Inflammatory macrophage treated with lipopolysaccharide for 1 hour (primary cell): ENCODE measurements at places on chromosomes 3 and 15.

DNA sequence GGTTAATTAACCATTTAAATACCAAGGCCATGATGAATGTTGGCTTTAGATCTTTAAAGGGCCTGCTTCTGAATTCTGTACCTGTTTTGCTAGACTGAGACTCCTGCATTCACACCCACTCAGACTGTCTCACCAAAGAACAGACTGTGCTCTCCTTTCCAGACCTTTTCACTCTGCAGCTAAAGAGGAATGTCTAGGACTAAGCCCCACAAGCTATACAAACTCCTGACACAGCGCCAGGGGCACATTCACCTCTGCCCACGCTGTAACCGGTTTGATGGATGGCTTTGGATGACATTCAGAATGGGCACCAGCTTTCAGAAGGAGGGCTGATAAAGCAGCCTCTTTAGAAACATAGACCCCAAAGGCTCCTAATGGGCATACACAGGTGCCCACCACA lies 200.1 kb downstream of the KCNMB2 start:
- DNase-seq = no peak

GRCh38 chr3:107661447-107662123 lies 138.8 kb downstream of the BBX start:
- peak; percentile 27 for DNase-seq

- DNase-seq = no peak
Observed at GRCh38 chr3:25610167-25610566, 54.5 kb downstream of the TOP2B start.

DNA sequence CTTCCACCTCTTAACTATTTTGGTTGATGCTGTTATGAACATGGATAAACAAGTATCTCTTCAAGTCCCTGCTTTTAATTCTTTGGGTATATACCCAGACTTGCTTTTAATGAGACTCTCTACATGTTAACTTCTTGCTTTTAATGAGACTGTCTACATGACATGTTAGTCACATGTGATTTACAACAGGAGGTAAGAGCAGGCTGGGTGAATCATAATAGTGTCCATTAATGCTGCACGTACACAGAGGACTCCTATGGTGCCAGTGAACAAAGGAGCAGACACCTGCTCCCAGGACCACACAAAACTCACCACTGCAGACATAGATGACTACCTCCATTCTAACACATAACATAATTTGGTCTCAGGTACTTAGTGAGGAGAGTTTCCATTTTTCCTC lies 273.4 kb upstream of the NSMCE3 start:
- DNase-seq = no peak

DNA sequence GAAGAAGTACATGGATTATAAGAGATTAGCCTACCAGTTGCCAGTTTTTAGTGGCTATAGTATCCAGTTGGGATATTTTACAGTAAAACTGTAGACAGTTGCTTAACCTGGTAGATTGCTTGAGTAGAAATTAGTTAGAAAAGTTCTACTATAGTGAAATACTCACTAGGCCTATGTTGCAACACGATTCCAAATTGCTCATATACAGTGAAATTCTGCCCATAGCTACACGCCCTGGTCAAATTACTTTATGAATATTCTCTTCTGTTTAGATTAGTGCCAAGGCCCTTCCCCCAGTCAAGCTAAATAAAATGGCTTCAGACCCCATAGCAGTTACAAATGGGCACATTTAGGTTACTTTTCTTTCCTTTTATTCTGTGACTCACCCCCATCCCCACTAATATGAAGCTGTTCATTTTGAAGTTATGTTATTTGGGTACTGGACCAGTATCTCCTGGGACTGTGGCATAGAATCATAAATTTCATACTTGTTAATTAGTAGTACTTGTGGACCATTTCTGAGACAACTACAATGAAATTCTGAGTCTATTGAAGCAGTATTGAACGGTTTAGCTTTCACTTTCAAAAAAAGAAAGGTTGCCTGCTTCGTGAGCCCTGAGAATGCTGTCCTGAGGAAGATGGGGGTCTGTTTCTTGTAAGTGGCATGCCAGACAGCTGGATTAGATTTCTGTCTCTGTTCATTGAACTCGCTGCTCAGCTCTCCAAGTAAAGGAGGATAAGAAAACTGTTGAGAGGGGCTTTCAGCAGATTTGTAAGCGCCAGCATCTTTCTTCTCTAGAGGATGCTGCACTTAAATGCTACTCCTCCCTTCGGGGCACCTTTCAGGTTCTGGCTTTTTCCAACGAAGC lies 65.8 kb upstream of the CFAP20DC start:
- DNase-seq = no peak

DNA sequence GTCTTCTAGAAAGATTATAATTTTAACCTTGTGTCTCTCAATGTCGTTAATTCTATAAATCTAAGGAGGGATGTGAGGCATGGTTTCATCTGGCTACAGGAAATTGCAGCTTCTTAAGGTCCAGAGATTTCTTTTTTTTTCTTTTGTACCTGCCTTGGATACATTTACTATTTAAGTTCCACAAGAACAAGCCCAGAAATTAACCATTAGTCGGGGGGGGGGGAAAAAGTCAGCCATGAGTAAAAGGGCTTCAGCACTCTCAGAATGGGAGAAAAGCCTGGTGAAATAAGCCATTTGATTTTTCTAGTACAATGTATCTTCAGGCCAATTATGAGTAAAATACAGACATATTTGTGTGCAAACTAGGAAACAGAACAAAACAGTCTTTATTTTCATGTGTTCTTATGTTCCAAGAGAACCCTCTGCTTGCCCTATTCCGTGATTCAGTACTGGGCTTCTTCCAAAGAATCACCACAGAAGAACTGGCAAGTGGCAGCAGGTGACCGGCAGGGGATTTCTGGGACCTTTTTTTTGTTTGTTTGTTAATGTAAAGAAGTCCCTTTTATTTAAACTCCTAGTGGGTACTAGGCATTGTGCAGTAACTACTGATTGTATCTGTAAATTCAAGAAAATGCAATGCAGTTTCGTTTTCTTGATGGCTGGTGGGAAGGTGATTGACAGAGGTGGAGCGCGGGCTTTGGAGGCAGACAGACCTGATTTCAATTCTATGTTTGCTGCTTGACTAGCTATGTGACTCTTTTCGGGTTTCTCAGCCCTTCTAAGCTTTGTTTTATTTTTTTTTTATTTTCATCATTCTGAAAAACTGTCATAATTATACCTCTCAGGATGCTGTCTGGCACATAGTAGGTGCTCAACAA lies 82.5 kb downstream of the PEX5L start:
- DNase-seq = no peak

DNA sequence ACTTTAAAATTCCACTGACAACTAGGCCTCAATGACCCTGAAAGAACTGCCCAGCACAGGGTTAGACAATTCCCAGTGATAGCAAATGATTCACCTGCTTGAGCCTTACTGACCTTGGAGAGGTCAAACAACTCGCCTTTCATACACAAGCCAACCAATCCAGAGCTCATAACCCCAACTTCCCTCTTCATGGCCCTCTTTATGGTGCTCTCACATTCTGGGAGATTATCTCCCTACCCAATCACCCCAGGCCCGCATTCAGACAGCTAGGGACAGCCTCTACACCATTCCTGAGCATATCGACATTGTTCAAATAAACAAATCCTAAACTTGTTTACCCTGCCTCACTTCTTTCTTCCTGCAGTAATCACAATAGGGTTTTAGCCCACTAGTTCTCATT lies 32.2 kb upstream of the COLQ start:
- DNase-seq = no peak

GRCh38 chr3:150227839-150228238 lies 180.3 kb upstream of the TSC22D2 start:
- peak; percentile 78 for DNase-seq

DNA sequence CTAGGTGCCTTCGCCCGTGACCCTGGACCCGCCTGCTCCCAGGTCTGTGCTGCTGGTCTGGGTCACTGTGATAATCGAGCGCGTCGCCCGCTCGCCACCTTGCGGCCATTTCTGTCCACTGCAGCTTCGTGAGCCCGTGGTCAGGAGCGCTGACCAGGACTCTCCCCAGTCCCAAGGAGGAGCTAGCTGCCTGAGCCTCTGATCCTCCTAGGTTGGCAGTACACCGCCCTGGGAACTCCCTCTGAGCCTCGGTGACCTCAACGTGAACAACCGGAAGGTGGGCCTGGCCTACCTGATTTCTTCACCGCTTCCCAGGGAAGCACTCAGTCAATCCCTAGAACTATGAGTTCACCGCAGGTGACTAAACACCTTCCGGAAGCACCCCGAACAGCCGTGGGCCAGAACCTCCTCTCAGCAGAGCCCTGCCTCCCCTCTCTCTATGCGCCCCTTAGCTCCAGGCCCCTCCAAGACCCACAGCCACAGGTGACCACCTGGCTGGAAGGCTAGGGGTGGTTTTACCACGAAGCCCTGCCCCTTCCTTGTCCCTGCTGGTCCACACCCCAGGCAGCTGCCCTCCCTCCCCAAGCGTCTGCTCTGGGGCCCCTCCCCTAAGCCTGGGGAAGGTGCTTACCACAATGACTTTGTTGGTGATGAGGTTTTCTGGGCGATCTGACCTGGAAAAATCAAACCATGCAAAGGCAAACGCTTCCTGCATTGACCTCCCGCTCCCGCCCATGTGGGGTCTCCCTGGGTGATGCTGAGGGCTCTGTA lies 9.7 kb downstream of the PLA2G4D start:
- DNase-seq = peak; percentile 40

DNA sequence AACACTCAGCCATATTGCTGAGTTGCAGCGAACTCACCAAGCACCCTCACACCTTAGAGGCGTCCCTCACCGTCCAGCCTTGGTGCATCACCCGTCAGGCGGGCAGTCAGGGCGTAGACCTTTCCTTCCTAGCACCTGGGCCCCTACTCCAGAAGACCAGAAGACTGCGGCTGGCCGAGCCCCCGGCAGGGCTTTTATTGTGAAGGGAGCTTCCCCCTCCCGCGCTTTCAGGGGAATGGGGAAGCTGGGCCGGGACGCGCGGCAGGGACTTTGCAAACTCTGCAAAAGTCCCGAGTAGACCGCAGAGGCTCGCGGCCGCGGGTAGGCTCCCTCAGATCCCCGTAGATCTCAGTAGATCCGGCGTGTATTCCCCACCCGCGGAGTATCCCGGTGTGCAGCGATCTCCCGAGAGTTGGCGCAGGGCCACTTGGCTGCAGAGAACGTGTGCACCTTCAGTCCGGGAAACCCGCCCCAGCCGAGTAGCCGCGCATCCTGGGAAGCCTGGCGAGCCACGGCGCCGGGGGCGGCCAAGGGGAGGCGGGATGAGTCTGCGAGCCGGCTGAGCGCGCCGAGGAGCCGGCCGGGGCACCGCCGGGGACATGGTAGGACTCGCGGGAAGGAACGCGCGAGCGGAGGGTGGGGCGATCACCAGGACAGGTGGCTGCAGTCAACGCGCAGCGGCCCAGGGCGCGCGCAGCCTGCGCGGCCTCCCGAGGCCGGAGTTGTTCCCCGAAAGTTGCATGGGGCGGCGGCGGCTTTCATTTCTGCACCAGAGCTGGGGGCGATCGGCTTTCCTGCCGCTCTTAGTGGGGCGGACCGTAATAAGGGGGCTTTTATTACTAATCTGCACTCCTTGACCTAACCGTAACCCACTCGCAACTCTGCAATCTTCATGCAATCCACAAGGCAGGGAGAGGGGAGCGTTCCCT lies at the start of gene GASK1A:
Gene GASK1A, plus strand, starts transcription at position 268 of the 929 bp plus-strand sequence. Its CDS starts 332 bp downstream, at position 600.
- peak; percentile 70 for DNase-seq

DNA sequence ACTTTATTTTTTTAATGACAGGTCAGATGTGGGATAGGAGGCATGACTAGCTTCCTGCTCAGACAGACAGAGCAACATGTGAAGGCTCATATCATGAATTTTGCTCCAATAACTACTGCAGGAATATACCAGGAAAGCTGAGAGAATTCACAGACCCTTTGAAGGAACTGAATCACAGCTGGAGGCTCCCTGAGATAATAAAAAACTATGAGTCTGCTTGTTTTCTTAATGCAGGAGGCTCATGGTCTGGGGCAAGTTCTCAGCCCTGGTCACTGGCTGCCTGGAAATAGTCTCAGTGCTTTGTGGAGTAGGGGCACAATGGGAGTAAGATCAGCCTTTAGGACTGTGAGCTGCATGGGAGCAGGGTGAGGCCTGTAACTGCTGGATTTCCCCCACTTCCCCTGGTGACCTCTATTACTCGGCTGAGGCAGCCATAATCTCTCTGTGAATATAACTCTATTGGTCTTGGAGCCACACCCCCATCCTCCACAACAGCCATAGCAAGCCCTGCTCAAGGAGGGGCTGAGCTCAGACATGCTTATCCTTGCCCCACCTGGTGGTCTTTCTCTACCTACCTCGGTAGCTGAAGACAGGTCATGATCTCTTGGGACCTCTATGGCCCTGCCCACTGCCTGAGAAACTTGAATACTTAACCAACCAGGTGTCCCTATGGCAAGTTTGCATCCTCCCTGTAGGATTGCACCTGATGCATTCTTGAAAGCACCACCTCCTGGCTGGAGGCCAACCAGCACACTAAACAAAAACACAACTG lies 281.6 kb upstream of the TMCO5A start:
- no peak for DNase-seq

- no peak for DNase-seq
Observed at GRCh38 chr3:143071776-143072175, 47.8 kb upstream of the CHST2 start.

DNA sequence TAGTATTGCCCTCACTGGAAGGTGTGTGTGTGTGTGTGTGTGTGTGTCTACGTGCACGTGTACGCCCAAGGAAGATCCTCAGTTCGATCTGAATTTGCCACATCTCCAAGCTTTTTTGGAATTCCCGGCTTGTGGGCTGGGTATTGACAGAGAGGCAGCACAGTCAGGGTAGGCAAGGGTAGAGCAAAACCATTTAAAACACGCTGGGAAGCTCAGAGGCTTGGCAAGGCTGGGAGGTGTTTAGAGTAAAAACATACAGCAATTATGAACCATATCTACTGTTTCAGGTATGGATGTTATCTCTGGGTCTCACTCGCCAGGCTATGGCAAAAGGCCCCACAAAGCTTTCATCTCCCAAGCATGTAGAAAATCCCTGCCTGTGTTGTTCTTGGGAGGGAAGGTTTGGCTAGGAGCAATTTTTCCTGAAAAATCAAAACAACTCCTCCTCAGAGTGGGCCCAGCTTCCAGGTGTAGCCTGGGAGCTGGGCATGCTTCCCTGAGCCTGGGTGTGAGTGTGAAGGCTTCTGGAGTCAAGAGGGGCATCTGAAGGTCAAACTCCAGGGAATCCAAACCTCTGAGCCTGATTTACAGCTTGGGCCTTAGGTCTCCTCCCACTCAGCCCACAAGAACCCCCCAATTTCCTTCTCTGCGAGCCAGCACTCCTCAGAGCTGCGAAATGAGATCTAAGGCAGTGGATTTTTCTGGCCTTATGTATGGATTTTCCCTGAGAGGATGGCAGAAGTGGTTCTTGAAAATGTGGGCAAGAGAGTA lies 244.8 kb upstream of the TPRG1 start:
- peak; percentile 53 for DNase-seq
